ENCODE measurements at places on chromosomes 13 and 19.

GRCh38 chr19:45779231-45780145 lies 2.8 kb downstream of the DMPK start:
- peaks cover 3% of the 10 kb centered on the region for H3K36me3 ChIP-seq
- no peaks in the 10 kb centered on the region for H3K27me3 ChIP-seq
- peak overlapping the region; percentile 42 for H3K27ac ChIP-seq
- DNase-seq: peak; percentile 56

GRCh38 chr13:73677048-73677601 lies 457.1 kb downstream of the KLF12 start:
- DNase-seq: peak; percentile 49
- no peak overlapping the region for H3K27ac ChIP-seq
- no peaks in the 10 kb centered on the region for H3K27me3 ChIP-seq

- DNase-seq: no peak
- H3K36me3 ChIP-seq: no peaks in the 10 kb centered on the region
Observed at GRCh38 chr13:93716623-93717022, 490.0 kb downstream of the GPC6 start.

- no peaks in the 10 kb centered on the region for H3K36me3 ChIP-seq
- no peaks in the 10 kb centered on the region for H3K4me1 ChIP-seq
- no peak for DNase-seq
- H3K4me3 ChIP-seq: no peak overlapping the region
- no peak overlapping the region for H3K27ac ChIP-seq
Observed at GRCh38 chr13:104782741-104783140, 1716.5 kb upstream of the SLC10A2 start.

GRCh38 chr13:110915874-110916206 lies 971 bp upstream of the ANKRD10 start:
- H3K4me3 ChIP-seq: peak overlapping the region; percentile 68
- H3K27ac ChIP-seq: peak overlapping the region; percentile 97
- peaks cover 22% of the 10 kb centered on the region for H3K4me1 ChIP-seq
- H3K27me3 ChIP-seq: no peaks in the 10 kb centered on the region
- no peaks in the 10 kb centered on the region for H3K36me3 ChIP-seq

GRCh38 chr13:79913141-79913827 lies 427.6 kb downstream of the SPRY2 start:
- no peaks in the 10 kb centered on the region for H3K4me1 ChIP-seq
- H3K27ac ChIP-seq: no peak overlapping the region
- no peak for DNase-seq
- H3K27me3 ChIP-seq: no peaks in the 10 kb centered on the region

GRCh38 chr19:34269968-34270621 lies 15.7 kb downstream of the GARRE1 start:
- H3K36me3 ChIP-seq: peaks cover 2% of the 10 kb centered on the region

- no peaks in the 10 kb centered on the region for H3K4me1 ChIP-seq
- DNase-seq: peak; percentile 55
- no peaks in the 10 kb centered on the region for H3K36me3 ChIP-seq
- H3K27ac ChIP-seq: peak overlapping the region; percentile 66
Observed at GRCh38 chr19:38417544-38418506, 8.2 kb downstream of the RASGRP4 start.

DNA sequence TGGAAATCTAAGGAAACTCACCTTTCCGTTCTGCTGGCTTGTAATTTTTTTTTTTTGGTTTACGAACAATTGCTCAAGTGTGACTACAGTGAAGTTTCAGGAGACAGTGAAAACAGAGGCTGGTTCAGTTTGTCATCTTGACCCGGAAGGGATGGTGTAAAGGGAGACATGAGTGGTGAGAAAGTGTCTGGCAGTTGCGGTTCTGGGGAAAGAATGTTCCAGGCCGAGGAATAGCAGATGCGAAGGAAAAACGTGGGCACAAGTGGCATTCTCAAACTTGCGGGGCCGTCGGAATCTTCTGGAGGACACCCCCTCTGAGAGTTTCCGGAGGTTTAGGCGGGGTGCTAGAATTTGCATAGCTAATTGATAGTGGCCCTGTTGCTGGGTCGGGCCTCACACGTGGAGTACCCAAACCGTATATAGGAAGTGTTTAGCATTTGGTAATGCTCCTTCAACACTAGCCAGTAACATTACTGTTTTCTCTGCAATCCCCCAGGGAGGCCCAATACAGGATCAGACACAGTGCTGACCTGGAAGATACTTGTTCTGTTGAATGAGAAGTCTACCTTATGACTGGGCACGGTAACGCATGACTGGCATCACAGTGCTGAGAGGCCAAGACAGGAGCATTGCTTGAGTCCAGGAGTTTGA lies 2.8 kb upstream of the TNFSF9 start:
- peaks cover 3% of the 10 kb centered on the region for H3K4me1 ChIP-seq
- H3K27ac ChIP-seq: no peak overlapping the region
- no peak overlapping the region for H3K4me3 ChIP-seq
- no peaks in the 10 kb centered on the region for H3K27me3 ChIP-seq
- H3K36me3 ChIP-seq: no peaks in the 10 kb centered on the region

- no peaks in the 10 kb centered on the region for H3K4me1 ChIP-seq
- H3K4me3 ChIP-seq: no peak overlapping the region
- no peak overlapping the region for H3K27ac ChIP-seq
- peaks cover 20% of the 10 kb centered on the region for H3K27me3 ChIP-seq
- no peak for DNase-seq
Observed at GRCh38 chr13:111880185-111880584, 186.8 kb upstream of the SOX1 start.

- H3K27me3 ChIP-seq: no peaks in the 10 kb centered on the region
- H3K4me1 ChIP-seq: no peaks in the 10 kb centered on the region
- H3K4me3 ChIP-seq: no peak overlapping the region
- H3K27ac ChIP-seq: no peak overlapping the region
- DNase-seq: no peak
- H3K36me3 ChIP-seq: no peaks in the 10 kb centered on the region
Observed at GRCh38 chr13:59012731-59013130, 1151.0 kb downstream of the DIAPH3 start.

- DNase-seq: no peak
- no peaks in the 10 kb centered on the region for H3K4me1 ChIP-seq
- no peak overlapping the region for H3K4me3 ChIP-seq
- no peaks in the 10 kb centered on the region for H3K27me3 ChIP-seq
- H3K36me3 ChIP-seq: no peaks in the 10 kb centered on the region
- H3K27ac ChIP-seq: no peak overlapping the region
Observed at GRCh38 chr13:112194167-112194530, 127.2 kb downstream of the SOX1 start.

DNA sequence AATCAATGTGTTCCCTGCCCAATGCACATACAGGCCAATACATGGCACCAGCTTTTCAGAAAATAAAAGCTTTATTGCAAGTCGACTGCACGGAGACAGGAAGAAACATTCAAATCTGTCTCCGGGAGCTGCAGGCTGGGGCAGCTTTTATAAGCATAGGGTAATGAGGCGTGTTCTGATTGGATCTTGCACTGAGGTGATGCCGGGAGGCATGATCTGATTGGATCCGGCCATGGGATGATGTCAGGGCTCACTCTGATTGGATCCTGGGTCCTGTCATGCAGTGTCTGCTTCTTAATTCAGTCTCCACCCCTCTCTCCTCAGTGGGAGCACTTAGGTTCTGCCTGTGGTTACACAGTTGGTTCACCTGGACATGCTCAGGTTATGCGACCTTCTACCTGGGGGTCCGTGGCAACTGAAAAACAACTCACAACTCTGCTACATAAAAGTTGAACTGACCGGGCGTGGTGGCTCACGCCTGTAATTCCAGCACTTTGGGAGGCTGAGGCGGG lies 11.8 kb upstream of the FBN3 start:
- no peaks in the 10 kb centered on the region for H3K4me1 ChIP-seq
- H3K27ac ChIP-seq: no peak overlapping the region

- H3K27ac ChIP-seq: no peak overlapping the region
- H3K4me3 ChIP-seq: no peak overlapping the region
- no peaks in the 10 kb centered on the region for H3K36me3 ChIP-seq
- H3K4me1 ChIP-seq: no peaks in the 10 kb centered on the region
- H3K27me3 ChIP-seq: no peaks in the 10 kb centered on the region
Observed at GRCh38 chr19:32040236-32040635, 305.2 kb upstream of the ZNF507 start.

GRCh38 chr19:46346821-46347571 lies at the start of gene PPP5C:
Gene PPP5C, plus strand, starts transcription at chr19:46347087. Its CDS starts 10 bp downstream, at chr19:46347097.
- H3K27me3 ChIP-seq: no peaks in the 10 kb centered on the region
- peak; percentile 95 for DNase-seq
- H3K36me3 ChIP-seq: peaks cover 2% of the 10 kb centered on the region
- H3K27ac ChIP-seq: peak within 1 kb of the TSS; percentile 91
- peak within 1 kb of the TSS; percentile 69 for H3K4me3 ChIP-seq
- peaks cover 7% of the 10 kb centered on the region for H3K4me1 ChIP-seq

DNA sequence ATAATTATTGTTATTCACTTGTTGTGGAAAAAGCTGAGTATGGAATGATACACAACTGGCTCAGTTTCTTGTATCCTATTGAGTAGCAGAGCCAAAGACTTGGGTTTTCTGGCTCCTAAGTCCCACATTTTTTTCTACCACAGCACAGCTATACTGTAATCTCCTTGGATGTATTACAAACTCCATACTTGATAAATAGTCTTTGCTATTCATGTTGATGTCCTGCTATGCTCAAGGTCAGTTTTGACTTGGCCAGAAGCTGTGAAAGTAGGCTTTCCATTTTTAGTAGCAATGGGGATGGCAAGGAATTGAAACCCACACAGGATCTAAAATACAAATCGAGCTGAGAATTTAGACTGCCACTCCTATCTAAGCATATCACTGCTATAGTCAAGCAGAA lies 79.1 kb downstream of the B3GLCT start:
- H3K27ac ChIP-seq: no peak overlapping the region
- no peak for DNase-seq
- H3K4me1 ChIP-seq: peaks cover 5% of the 10 kb centered on the region
- H3K4me3 ChIP-seq: no peak overlapping the region
- no peaks in the 10 kb centered on the region for H3K27me3 ChIP-seq

- H3K36me3 ChIP-seq: no peaks in the 10 kb centered on the region
- H3K4me3 ChIP-seq: peak overlapping the region; percentile 24
- H3K27me3 ChIP-seq: no peaks in the 10 kb centered on the region
- H3K27ac ChIP-seq: no peak overlapping the region
Observed at GRCh38 chr13:20192158-20192835, 441 bp downstream of the GJB2 start.

- H3K27me3 ChIP-seq: no peaks in the 10 kb centered on the region
- no peaks in the 10 kb centered on the region for H3K36me3 ChIP-seq
- no peaks in the 10 kb centered on the region for H3K4me1 ChIP-seq
- no peak for DNase-seq
Observed at GRCh38 chr13:48817166-48817802, 158.4 kb upstream of the FNDC3A start.

All from lung (tissue), 17 donors.